ENCODE measurements at places on chromosomes 5 and 9.

DNA sequence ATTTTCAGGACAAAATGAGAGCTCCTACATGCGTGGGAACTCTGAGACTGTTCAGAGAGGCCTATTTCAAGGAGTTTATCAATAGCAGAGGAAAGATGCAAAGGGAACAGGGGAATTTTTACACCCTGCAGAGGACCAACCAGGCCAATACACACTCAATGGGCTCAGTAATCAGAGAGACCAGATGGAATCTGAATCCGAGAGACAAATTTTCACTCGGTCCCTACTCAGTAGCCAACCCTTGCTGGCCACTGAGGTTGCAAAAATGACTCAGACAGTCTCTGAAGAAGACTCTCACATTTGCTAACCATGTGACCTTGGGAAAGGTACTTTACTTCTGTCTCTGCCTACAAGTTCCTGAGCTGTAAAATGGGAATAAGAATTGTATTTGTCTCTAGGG, 479.4 kb downstream of the CDK5RAP2 start:
- H3K4me1 ChIP-seq, result peaks cover 6% of the 10 kb centered on the region
- H3K27ac ChIP-seq, result no peak overlapping the region
- H3K36me3 ChIP-seq, result no peaks in the 10 kb centered on the region
- no peak overlapping the region for H3K4me3 ChIP-seq
- no peak for DNase-seq

GRCh38 chr5:56839062-56839461, 23.7 kb downstream of the MAP3K1 start:
- H3K4me3 ChIP-seq, result no peak overlapping the region
- DNase-seq, result no peak
- H3K27ac ChIP-seq, result no peak overlapping the region
- no peaks in the 10 kb centered on the region for H3K36me3 ChIP-seq
- H3K27me3 ChIP-seq, result no peaks in the 10 kb centered on the region

DNA sequence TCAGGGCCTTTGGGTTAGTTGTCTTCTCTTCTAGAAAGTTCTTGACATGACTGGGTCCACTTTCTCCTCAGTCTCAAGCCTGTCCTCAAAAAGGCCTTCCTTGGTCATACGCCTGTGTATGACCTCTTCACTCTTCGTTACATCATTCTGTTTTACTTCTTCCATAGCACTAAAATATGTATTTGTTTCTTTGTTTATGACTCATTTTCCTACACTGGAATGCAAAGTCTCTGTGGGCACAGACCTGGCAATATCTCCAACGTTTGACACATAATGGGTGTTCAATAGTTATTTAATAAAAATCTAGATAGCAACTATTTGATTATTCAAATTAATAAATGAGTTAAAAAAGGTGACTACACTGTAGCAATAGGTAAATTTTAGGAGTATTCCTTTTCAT, 85.1 kb downstream of the YIPF5 start:
- no peak for DNase-seq
- no peaks in the 10 kb centered on the region for H3K36me3 ChIP-seq
- no peaks in the 10 kb centered on the region for H3K27me3 ChIP-seq
- no peak overlapping the region for H3K4me3 ChIP-seq

DNA sequence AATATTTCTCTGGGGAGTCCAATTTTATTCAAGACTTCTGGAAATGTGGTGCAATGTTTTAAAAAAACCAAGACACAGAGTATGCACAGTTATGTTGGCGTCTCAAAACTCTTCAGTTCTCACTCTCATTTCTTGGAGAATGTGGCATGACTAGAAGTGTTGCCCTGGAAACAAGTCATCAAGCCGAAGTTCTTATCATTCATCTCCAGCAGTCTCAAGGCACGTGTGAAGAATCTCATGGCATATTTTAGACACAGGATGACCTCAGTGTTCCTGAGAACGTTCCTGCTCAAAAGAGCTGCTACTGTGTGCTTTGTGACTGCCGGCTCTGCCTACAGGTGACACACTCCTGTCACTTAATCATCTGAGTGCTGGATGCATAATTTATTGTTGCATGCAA, 147.4 kb upstream of the IRX4 start:
- H3K4me1 ChIP-seq, result no peaks in the 10 kb centered on the region
- no peak overlapping the region for H3K4me3 ChIP-seq
- H3K36me3 ChIP-seq, result no peaks in the 10 kb centered on the region
- no peak for DNase-seq

DNA sequence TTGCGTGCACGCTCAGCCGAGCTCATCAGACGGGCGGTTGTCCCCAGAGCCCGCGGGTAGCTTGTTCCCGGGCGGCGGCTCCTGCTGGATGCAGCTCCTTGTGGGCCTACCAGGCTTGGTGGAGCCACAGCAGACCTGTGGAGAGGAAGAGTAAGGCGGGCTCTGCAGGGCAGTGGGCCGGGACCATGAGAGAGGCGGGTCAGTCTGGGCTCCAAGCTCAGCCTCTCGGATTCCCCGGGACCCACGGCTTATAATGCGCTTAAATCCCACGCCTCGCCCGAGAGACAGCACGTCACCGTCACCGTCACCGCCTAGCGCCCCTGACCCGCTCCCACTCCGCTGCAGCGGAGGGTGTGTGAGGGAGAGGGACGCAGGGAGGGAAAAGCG, 1.9 kb upstream of the ANKRD18A start:
- no peaks in the 10 kb centered on the region for H3K36me3 ChIP-seq
- peaks cover 25% of the 10 kb centered on the region for H3K27me3 ChIP-seq
- peak; percentile 29 for DNase-seq
- peak overlapping the region; percentile 76 for H3K4me3 ChIP-seq

GRCh38 chr5:18967637-18968036, 1020.4 kb downstream of the CDH18 start:
- no peak overlapping the region for H3K27ac ChIP-seq
- H3K4me1 ChIP-seq, result no peaks in the 10 kb centered on the region
- H3K36me3 ChIP-seq, result no peaks in the 10 kb centered on the region

GRCh38 chr5:178328826-178329730, 96.5 kb upstream of the PHYKPL start:
- no peak overlapping the region for H3K4me3 ChIP-seq
- no peak for DNase-seq
- H3K4me1 ChIP-seq, result peaks cover 29% of the 10 kb centered on the region
- H3K36me3 ChIP-seq, result no peaks in the 10 kb centered on the region

DNA sequence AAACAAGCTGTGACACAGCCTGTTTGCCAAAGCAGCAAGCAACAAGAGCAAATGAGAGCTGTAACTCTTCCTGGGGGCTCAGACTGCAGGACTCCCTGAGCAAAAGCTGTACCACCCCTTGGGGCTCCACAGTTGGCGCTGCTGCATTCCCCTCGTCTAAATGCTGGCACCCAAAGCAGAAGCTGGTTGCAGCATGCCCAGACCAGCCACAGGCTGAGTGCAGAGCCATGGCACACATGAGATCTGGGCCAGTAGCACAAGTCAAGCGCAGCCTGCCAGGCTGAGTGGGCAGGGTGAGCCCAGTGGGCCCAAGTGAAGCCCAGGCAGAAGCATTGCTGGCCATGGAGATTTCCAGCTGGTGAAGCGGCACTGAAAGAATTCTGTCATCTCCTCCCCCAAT, 157.3 kb upstream of the GRAMD2B start:
- no peak overlapping the region for H3K27ac ChIP-seq
- H3K36me3 ChIP-seq, result no peaks in the 10 kb centered on the region
- no peak for DNase-seq
- no peaks in the 10 kb centered on the region for H3K27me3 ChIP-seq
- no peak overlapping the region for H3K4me3 ChIP-seq

DNA sequence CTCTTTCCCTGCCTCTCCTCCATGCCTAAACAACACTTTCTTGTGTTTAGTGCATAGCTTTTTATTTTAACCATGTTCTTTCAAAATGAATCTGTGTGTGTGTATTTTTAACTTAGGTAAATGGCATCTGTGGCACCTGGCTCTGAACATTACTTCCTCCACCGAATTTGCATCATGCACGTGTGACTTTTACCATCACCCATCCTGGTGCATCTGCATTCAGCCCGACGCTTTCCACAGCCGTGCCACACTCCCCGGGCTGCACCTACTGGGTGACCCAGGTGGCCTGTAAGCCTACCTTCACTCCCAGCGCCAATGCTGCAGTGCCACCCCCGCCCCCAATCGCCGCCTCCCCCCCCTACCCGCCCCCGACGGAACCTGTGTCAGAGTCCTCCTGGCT, 12.7 kb upstream of the FCN1 start:
- DNase-seq, result no peak
- H3K27ac ChIP-seq, result no peak overlapping the region
- H3K27me3 ChIP-seq, result no peaks in the 10 kb centered on the region
- H3K4me3 ChIP-seq, result no peak overlapping the region
- no peaks in the 10 kb centered on the region for H3K36me3 ChIP-seq

- DNase-seq, result peak; percentile 3
- no peak overlapping the region for H3K27ac ChIP-seq
- no peak overlapping the region for H3K4me3 ChIP-seq
- no peaks in the 10 kb centered on the region for H3K27me3 ChIP-seq
- H3K36me3 ChIP-seq, result no peaks in the 10 kb centered on the region
- no peaks in the 10 kb centered on the region for H3K4me1 ChIP-seq
These were observed 32.0 kb downstream of the HAVCR1 start for GRCh38 chr5:157026789-157027424.

DNA sequence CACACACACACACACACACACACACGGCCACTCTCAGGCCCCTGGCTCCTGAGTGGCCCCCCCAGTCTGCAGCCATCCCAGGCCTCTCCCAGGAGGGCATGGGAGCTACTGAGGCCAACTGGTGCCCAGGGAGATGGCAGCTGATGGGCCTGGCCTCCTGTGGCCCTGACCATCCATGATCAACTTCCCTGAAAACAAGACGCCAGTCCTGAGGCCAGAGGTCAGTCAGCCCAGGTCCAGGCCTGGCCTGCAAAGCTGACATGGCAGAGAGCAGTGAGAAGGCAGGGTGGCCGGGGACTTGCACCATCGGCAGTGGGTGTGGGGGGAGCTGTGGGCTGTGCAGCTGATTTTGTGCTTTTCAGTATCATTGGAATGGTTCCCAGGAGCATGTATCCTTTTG, 47.0 kb downstream of the SARDH start:
- no peaks in the 10 kb centered on the region for H3K36me3 ChIP-seq
- no peak overlapping the region for H3K4me3 ChIP-seq
- no peak for DNase-seq
- no peaks in the 10 kb centered on the region for H3K27me3 ChIP-seq
- H3K4me1 ChIP-seq, result peaks cover 5% of the 10 kb centered on the region

All from neuronal stem cell (in vitro differentiated cells).